Bone marrow (tissue), 2 donors: ENCODE measurements at places on chromosomes 13 and 19.

- no peak for DNase-seq
Observed at GRCh38 chr13:48679941-48680680, 26.4 kb downstream of the CYSLTR2 start.

DNA sequence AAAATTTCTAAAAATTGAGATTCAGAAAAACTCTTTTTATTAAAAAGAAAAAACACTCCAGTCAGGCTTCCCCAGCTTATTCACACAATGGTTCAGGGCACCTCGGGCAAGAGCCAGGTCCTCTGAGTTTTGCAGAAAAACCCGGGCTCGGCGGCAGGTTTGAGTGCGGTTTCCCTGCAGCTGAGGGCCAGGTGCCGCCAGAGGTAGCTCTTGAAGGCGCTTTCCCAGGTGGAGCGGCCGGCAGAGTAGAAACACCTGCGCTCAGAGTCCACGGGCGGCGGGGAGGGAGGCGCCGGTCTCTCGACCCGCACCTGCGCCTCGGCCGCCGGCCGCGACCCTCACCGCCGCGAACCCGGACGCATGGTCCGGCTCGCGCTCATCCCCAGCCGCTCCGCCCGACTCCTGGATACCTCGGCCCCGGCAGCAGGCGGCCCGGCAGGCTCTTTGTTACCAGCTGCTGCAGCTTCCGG lies 444 bp downstream of the PROSER1 start:
- DNase-seq = no peak

GRCh38 chr13:62613819-62614218 lies 1198.2 kb upstream of the PCDH20 start:
- DNase-seq = no peak

GRCh38 chr13:53127373-53127772 lies 98.8 kb downstream of the OLFM4 start:
- DNase-seq = no peak

- no peak for DNase-seq
Observed at GRCh38 chr19:18978616-18979015, 37.6 kb upstream of the HOMER3 start.

- DNase-seq = no peak
Observed at GRCh38 chr19:57031106-57031505, 88.7 kb upstream of the USP29 start.

DNA sequence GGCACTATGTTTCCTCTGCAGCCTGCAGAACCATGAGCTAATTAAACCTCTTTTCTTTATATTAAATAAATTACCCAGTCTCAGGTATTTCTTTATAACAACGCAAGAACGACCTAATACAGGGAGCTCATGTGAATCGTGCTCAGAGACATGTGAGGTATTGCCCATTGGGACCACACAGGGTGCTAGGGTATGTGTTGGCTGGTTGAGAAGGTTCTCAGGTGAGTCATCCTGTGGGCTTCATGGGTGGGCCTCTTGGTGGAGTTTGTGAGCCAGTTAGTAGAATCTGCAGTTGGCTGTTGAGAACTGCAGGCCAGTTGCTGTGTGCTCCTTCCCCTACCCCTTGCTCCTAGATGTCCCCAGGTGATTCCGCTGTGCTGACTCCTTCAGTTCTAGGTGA lies 163.0 kb downstream of the HS6ST3 start:
- no peak for DNase-seq

- no peak for DNase-seq
Observed at GRCh38 chr19:38831142-38831605, 420 bp downstream of the ECH1 start.

GRCh38 chr19:15441317-15441716 lies 8.4 kb downstream of the WIZ start:
- DNase-seq = no peak

DNA sequence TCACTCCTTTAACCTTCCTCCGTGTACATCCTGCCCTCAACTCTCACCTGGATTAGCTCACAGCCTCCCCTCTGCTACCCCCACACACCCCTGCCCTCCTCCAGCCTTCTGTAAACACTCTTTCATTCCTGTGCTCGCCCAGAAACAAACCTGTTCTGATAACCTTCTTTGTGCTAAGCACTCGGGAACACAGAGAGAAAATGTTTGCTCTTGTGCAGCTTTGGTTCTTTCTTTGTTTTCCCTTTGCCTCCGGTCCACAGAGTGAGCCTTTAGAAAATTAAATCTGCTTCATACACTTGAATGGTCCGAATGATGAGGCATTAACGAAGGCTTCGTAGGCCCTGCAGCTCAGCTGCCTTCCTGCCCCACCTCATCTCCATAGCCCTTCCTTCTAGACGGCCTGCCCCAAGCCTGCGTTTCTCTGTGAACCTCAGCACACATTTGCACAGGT lies 6.6 kb upstream of the ZDHHC20 start:
- no peak for DNase-seq

DNA sequence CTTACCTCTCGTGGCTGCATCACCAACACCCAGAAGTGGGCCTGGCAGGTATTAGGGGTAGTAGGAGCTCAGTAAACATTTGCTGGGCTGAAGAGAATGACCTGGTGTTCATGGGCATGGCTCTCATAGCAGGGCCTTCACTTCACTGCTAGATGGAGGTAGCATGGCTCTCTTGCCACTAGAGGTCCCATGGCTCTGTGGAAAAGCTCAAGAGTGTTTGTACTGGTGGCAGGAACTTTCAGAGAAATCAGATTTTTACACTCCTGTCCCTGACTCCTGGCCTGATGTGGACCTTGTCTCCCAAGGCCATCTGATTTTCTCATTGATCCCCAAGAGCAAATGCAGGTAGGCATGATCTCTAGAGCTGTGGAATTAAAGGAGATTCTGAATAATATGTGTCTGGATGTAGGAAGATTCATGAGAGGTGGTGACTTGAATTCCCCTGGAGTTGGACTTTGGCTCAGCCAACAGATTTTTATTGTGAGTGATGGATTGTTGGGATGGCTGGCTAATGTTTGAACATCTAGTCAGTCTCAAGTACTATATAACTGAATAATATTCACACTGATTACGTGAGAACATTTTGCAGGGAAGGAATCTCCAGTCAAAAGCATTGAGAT lies 5.7 kb downstream of the ZNF574 start:
- no peak for DNase-seq

DNA sequence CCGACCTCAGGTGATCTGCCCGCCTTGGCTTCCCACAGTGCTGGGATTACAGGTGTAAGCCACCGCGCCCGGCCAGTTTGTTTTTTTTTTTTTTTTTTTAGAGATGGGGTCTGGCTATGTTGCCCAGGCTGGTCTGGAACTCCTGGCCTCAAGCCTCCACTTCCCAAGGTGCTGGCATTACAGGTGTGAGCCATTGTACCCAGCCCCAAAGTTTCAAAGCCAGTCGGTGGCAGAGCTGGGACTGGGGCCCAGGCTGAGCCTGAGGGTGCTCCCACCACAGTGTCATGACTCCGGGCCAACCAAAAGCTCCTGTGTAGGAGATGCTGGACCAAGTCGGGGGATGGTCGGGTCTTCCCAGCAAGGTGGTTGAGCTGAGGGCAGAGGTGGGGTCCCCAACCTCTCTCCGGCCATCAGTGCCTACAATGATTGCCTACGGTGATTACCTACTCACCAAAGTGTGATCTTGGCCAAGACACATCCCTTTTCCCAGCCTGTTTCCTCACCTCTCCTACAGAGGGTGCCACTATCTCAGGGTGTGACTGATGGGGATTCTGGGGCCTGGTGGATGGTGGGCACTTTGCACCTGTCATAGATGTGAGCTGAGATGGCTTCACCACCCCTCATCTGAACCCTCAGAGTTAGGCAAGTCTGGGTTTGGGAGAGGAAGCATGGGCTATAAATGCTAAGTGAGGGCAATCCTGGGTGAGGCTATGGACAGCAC lies 5.9 kb upstream of the SAMD1 start:
- DNase-seq = no peak

- no peak for DNase-seq
Observed at GRCh38 chr13:51771418-51772104, 32.4 kb downstream of the DHRS12 start.

GRCh38 chr19:19748249-19748938 lies 15.5 kb upstream of the ZNF14 start:
- no peak for DNase-seq

GRCh38 chr13:39406688-39407087 lies 196.3 kb downstream of the LHFPL6 start:
- DNase-seq = no peak

- no peak for DNase-seq
Observed at GRCh38 chr13:32135056-32135390, 103.4 kb downstream of the FRY start.

DNA sequence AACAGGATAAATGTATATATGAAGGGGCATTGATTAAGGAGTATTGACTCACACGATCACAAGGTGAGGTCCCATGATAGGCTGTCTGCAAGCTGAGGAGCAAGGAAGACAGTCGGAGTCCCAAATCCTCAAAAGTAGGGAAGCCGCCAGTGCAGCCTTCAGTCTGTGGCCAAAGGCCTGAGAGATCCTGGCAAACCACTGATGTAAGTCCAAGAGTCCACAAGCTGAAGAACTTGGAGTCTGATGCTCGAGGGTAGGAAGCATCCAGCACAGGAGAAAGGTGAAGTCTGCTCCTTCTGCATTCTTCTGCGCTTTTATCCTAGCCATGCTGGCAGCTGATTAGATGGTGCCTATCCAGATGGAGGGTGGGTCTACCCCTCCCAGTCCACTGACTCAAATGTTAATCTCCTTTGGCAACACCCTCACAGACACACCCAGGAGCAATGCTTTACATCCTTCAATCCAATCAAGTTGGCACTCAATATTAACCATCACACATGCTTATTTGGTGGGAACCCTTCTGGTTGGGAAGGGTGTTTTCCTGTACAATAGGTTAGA lies 55.1 kb downstream of the SLAIN1 start:
- no peak for DNase-seq

DNA sequence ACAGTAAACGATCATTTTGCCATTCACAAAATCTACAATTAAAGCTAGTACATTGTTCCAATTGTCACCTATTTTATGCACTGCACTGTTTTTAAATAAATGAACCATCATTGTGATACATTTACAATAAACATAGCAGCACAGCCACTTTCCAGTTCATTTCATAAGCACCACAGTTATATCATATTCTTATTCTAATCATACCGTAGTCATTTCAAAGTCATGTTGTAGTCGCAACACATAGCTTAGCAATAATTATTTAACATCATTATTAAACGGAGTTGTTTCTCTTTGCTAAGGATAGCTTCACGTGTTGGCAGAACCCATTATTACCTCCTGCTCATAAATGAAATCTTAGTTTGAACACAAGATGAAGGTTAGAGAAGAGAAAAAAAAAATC lies 2.2 kb upstream of the PCDH9 start:
- no peak for DNase-seq

GRCh38 chr19:55447421-55448174 lies 4.5 kb upstream of the SHISA7 start:
- DNase-seq = no peak

DNA sequence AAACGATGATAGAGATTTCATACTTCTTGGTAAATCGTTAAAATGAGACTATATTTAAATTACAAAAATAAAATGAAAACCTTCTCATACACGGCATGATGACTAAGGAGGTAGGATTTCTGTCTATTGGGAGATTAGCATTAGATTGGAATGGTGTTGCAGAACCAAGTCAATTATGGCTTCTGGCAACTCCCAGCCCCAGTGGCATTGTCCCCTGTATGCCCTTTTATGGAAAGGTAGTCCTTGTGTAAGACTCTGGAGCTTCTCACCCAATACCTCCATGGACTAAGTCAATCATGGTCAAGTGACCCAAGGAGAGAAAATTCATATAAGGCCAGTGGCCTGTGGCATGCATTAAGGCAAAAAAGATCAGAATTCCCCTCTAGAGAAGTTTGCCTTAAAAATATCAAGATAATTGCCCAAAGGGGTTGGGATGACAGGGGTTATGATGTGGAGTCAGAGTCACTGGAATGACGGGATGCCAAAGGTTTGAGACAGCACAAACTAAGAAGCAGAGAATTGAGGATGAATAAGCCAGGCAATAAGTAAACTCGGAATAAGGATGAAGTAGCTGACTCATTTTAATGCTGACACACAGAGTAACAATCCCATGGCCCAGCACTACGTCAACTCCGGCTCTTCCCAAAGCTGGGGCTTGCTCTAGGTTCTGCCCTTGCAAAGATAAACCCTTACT lies 57.8 kb upstream of the POSTN start:
- DNase-seq = no peak

GRCh38 chr13:44120043-44120442 lies 240.3 kb downstream of the LACC1 start:
- no peak for DNase-seq

DNA sequence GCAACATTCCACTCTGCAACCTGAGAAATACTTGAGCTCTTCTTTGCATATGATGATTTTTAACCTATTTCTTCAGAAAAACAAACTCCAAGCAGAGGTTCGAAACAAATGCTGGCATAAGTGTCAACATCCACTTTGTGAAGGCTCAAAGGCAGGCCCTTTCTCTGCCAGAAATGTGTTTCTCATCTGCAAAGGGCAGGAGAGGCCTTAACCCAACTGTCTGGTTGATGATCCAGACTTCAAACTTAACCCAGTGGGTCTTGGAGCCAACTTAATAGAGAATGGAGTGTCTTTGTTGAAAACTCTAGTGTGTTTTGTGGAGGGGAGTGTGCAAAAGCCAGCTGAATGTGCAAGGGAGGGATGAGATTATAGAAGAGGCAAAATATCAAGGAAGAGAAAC lies 28.3 kb upstream of the ZNF507 start:
- DNase-seq = no peak

DNA sequence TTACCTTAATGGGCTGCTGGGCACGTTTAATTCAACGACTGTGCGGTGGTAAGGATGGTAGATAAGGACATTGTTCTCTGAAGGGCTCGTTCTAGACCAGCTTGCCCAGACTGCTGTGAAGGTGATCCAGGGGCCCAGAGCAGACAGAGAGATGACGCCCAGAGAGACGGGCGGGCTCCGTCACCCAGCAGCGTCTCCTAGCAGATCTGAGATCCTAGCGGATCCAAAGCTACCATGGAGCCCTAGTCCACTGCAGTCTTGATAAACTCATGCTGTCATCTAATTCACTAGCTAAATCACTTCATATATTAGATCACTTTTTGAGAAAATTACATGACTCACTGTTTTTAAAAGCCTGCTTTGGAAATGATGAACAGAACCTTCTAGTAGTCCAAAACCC lies 21.5 kb downstream of the COL4A2 start:
- no peak for DNase-seq

DNA sequence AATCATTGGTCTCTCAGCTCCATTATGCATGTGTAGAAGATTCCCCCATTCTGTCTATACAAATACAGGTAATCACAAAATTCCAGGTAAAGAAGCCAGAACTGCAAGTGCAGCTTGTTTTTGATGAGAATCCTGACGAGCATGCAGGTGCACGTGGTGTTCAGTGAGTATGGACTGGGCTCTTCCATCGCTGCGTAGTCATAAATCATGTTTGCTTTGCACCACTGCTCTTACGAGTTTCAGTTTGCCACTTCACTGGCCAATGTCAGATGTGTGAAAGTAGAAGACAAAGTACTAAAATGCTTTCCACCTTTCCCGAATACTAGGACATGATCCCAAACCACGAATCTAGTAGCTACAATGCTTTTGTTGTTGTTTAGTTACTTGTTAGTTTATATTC lies 390.7 kb downstream of the LIG4 start:
- DNase-seq = no peak

DNA sequence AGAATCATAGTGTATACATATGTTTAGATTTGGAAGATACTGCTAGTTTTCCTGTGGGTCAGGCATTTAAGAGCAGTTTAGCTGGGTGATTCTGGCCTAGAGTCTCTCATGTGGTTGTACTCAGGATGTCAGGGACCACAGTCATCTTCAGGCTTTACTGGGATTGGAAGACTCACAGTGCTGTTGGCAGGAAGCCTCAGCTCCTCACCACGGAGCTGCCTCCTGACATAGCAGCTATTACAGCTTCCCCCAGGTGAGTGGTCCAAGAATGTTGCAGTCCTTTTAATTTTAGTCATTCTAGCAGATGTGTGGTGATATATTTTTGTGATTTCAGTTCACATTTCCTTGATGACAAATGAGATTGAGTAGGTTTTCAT lies 16.9 kb upstream of the GPR18 start:
- no peak for DNase-seq
